ENCODE measurements at places on chromosomes 2 and 18.

DNA sequence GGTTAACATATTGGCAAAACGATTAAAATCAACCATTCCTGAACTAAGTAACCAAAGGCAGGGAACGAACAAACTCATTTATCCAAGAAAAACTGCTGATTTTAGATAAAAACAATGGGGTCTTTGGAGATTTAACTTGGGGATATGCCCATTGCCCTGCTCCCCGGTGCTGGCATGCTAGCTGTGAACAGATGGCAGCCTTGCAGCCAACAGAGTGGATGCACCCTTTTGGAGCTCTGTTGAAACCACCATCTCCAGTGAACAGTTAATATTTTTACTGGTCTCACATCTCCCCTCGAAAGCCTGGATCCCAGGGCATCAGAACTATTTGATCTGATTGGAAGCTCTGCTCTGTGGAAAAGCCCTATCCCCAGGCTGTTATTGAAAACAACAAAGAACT lies 303.1 kb downstream of the TGIF1 start:
- DNase-seq = no peak

GRCh38 chr2:234091432-234091879 lies 41.0 kb downstream of the SPP2 start:
- no peak for DNase-seq

GRCh38 chr18:13436576-13436975 lies 218.0 kb downstream of the LDLRAD4 start:
- no peak for DNase-seq

GRCh38 chr18:35593859-35594258 lies 12.3 kb downstream of the GALNT1 start:
- no peak for DNase-seq

DNA sequence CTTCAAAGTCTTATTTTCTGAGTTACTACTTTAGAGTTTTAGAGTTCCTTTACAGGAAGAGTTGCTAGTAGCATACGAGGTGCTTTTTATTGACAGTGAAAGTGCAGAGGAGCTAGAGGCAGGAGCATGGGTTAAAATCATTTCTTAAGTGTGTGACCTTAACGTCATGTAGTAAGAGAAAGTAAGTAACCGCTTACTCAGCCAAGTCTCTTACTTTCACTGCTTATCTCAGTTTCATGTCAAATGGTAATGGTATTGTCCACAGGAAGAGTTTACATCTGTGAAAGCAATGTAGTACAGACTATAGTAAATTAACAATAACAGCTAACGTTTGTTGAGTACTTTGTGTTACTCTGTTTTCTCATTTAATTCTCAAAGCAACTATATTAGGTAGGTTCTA lies 12.6 kb downstream of the NDUFAF7 start:
- no peak for DNase-seq

DNA sequence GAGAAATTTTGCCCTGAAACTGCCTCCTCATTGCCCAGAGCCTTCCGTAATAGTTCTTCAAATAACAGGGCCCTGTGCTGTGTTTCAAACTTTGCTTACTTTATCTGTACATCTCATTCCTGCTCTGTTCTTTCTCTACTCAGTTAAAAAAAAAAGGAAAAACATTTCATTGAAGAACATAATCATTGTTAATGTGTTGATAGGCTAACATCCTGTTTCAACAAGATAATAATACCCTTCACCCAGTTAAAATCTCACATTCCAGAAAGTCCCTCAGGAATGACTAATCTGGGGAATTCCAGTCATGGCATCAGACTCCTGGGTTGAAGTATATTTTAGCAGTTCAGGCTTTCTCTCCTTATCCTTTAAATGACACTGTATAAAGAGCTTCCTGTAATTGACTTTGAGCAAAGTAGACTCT lies 45.6 kb upstream of the ITGAV start:
- DNase-seq = peak; percentile 77

DNA sequence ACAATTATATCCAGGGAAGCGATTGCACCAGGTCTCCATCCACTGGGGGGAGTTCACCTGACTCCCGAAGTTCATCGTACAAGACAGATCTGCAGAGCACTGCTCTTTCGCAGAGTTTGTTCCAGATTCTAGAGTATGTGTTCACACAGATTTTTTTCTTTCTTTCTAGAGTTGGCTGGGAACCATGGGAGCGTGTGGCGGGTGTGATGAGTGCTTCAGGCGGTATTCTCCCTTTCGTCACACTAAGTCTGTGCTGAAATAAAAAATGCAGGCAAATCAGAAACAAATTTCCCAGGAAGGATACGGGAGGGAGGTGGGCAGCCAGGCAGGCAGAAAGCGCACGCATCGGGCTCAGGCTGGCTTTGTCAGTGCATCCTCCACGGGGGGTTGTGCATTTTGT lies 129.8 kb upstream of the SOX11 start:
- DNase-seq = no peak

DNA sequence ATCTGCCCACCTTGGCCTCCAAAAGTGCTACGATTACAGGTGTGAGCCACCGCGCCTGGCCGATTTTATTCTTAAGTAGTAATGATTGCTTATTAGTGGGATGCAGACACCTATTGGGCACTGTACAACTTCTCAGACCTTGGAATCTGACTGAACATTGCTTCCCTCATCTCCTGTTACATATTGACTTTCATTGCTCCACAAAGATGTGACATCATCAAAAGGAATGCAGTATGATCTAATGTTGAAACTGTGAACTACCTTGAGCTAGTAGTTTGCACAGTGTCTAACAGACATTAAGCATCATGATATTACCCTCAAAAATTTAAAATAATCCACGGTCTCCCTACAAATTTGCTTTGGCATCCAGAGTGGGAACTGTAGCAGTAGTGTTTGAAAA lies 109.8 kb upstream of the SIX2 start:
- DNase-seq = peak; percentile 33

DNA sequence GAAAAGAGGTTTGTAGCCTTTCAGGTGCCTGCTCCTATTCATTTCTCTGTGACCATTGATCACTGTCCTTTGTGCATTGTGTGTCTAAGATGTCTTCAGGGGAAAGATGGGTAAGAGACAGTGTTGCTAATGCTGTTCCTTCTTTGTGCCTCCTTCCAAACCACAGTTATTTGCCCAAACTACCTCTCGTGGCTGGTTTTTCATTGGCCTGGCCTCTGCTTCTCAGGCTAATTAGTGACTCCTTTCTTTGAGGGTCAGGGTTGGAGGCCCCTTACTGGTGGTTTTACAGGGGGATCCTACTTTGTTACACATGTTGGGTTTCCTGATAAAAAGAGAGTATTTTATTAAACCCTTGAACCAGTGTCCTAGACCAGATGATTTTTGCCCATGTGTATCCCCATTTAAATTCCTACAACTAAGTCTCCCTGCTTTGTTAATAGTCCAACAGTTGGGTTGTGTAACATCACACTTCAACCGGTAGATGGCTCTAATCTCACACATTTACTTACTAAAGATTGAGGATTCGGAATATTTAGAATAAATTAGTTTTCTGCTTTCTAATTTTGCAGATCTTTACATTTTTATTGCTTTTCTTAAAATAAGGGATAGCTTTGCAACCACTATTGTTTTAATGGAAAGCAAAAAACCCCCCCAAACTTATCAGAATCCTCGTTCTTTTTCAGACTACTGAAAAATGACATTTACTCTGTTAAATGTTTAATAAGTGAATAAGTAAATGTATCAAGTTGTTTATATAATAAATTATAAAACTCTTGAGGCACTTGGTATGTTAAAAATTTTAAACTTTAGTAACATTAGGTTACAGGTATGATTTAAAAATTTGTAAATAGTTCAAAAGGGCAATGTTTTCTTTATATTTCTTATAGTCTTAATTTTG lies 2.4 kb downstream of the MARS2 start:
- peak; percentile 65 for DNase-seq

GRCh38 chr2:161135951-161136593 lies 24.2 kb upstream of the TANK start:
- no peak for DNase-seq

DNA sequence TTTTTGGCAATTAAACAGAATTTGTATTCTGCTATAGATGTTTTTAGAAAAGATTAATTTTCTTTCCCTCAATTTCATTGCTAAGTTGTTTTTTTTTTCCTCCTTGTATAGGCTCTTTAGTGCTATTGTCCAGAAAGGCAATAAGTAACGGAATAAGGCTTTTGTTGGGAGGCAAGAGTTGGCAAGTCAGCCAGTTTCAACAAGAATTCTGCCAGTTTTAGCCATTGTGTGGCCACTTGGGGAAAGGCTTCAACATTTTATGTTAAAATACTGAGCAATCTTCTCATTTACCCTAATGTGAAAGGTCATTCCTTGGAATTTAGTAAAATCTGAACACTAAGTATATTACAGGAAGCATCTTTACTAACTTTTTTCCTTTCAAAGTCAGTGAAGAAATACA lies 9.6 kb downstream of the CALCRL start:
- no peak for DNase-seq

- no peak for DNase-seq
Observed at GRCh38 chr2:7758073-7758759, 841.0 kb downstream of the RNF144A start.

DNA sequence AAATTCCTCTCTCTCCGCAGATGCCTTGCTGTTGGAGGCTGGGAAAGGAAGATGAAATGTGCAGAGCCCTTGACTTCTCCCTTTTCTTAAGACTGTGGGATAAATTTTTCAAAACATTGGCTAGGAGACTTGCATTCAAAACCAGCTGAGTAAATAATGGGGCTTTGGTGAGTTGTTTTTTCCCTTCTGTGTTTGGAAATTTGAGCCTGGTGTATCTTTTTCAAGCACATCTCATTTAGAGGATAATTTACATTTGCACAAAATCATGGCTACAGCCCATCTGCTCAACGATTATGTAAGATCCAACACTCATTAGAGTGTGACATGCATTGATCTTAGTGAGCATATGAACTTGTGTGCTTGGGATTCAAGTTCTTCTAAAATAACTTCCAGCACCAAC lies 112.1 kb upstream of the ATP8B1 start:
- DNase-seq = no peak

All from HFFc6 (cell line).